Osteoblast (primary cell): ENCODE measurements at places on chromosomes 16 and 17. TPM values are rescaled to one million over a fixed set of nuclear protein-coding genes. Genes with fewer than 3 reads are reported as not detected.
A peak's percentile ranks its signal among the peaks of the same experiment; 100 is the strongest.

The MMP28 gene
- total RNA-seq = 1.2 and 1.8 TPM in 2 replicates

- peak overlapping the region; percentile 43 for H3K27ac ChIP-seq
- no peaks in the 10 kb centered on the region for H3K27me3 ChIP-seq
- no peaks in the 10 kb centered on the region for H3K36me3 ChIP-seq
- no peak for DNase-seq
- peak overlapping the region; percentile 66 for H3K4me3 ChIP-seq
- H3K4me1 ChIP-seq = peaks cover 3% of the 10 kb centered on the region
Observed at GRCh38 chr17:68749349-68750207, 148.4 kb upstream of the FAM20A start.

The UTS2R gene
- total RNA-seq = not detected in 2 replicates

DNA sequence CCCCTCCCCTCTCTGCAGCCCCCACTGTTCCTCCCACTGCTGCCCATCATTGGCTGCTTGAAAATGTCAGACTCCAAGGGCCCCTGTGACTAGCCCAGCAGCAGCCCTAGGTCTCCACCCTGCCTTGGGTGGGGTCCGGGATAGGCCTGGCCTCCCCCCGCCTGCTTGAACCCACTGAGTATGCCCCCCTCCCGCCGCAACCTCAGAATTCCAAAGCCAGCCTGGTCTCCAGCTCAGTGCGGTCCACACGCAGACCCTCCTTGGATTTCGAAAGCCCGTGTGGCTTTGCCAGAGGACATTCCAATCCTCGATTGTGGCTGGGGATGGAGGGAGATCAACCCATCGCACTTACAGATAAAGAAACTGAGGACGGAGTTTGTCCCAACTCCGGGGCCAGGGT, 6.4 kb downstream of the DPEP1 start:
- H3K36me3 ChIP-seq = no peaks in the 10 kb centered on the region
- H3K4me3 ChIP-seq = no peak overlapping the region
- H3K4me1 ChIP-seq = peaks cover 5% of the 10 kb centered on the region
- H3K27ac ChIP-seq = no peak overlapping the region

GRCh38 chr17:44761932-44762810, 3.4 kb downstream of the ADAM11 start:
- H3K4me3 ChIP-seq = no peak overlapping the region
- no peak overlapping the region for H3K27ac ChIP-seq
- H3K27me3 ChIP-seq = peaks cover 35% of the 10 kb centered on the region

DNA sequence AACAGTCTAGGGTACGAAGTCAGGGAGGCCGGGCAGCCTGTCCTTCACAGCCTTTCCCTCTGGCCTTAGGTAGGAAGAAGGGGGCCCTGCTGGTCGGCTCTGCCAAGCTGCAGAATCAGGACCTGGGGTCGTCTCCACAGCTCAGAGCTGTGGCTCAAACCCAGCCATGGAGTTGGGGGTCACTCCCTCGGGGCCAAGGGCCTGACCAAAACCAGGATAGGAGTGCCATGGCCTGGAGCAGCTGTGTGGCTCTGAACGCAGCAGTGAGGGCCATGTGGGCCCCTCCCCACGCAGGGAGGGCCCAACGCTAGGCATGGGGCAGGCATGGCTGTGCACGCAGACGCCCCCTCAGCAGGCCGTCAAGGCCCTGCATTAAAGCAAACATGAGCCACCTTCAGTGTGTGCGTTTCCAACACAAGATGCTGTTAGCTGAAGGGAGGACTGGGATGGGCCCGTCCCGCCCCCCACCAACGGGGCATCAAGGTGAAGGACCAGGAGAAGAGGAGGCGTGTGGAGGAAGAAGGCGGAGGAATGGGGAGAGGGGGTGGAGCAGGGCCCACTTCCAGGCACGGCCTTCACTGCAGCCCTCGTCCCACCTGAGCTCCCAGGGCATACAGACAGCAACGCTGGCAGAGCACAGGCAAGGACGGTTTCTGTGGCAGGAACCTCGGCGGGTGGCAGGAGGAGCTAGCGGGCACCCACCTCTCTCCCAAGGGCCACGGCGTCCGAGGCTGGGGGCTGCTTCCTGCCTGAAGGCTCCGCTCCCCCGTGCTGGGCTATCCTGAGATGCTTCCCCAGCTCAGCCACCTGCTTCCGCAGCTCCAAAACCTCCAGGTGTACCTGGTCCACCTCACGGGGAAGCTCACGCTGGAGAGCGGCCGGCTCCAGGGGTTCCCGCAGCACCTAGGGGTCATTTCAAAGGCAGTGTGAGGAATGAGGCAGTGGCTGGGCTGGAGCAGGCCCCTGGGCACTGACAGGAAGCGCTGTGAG, 55.3 kb downstream of the CCDC57 start:
- peaks cover 25% of the 10 kb centered on the region for H3K36me3 ChIP-seq
- no peak overlapping the region for H3K4me3 ChIP-seq
- no peaks in the 10 kb centered on the region for H3K27me3 ChIP-seq
- DNase-seq = no peak
- H3K4me1 ChIP-seq = peaks cover 3% of the 10 kb centered on the region

DNA sequence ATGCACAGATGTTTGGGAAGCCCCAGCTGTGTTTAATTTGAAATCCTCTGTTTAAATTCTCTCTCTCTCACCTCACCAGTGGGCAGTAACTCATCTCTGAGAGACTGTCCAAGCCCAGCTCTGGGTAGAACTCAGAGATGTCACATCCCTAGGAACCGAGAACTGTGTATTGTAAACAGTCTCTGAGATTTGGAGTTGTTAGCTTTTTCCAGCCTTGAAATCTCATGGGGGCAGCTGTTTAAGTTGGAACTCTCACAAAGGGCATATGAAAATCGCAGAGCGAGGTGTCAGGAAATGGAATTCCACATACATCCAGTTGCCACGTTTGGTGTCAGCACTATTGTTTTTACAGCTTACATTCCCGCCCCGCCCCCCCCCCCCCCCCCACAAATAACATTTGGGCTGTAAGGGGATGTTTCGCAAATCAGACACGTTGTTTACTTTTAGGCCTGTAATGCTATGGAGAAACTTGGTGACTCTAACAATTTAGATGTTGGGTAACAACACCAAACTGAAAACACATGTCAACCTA, 34.3 kb downstream of the VPS35L start:
- peak; percentile 77 for DNase-seq
- peaks cover 3% of the 10 kb centered on the region for H3K4me1 ChIP-seq
- H3K27ac ChIP-seq = peak overlapping the region; percentile 70
- H3K36me3 ChIP-seq = peaks cover 21% of the 10 kb centered on the region
- no peak overlapping the region for H3K4me3 ChIP-seq
- no peaks in the 10 kb centered on the region for H3K27me3 ChIP-seq

The CIAO2B gene
- total RNA-seq = 90.8 and 97.4 TPM in 2 replicates

DNA sequence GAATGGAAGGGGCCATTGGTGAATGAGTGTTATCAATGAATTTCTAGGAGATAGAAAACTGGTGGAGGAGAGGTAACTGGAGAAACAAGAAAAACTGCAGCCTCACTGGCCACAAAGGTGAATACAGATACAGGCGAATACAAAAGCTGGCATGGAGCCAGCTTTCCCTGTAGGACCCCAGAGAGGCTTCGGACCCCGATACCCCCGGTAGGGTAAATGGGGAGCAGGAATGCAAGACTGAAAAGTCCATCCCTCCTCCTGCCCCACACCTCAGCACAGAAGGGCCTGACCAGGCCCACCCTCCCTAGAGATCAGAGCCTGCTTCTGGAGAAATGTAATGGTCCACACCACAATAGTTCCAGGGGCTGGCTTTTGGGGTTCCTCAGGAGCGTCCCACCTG, 4.9 kb upstream of the MYLK3 start:
- H3K27ac ChIP-seq = no peak overlapping the region
- no peak for DNase-seq
- peaks cover 18% of the 10 kb centered on the region for H3K27me3 ChIP-seq
- H3K4me3 ChIP-seq = no peak overlapping the region
- H3K4me1 ChIP-seq = no peaks in the 10 kb centered on the region
- no peaks in the 10 kb centered on the region for H3K36me3 ChIP-seq

GRCh38 chr17:70295731-70296130, 126.4 kb downstream of the KCNJ2 start:
- H3K27ac ChIP-seq = no peak overlapping the region
- no peaks in the 10 kb centered on the region for H3K27me3 ChIP-seq
- no peak for DNase-seq
- no peak overlapping the region for H3K4me3 ChIP-seq

DNA sequence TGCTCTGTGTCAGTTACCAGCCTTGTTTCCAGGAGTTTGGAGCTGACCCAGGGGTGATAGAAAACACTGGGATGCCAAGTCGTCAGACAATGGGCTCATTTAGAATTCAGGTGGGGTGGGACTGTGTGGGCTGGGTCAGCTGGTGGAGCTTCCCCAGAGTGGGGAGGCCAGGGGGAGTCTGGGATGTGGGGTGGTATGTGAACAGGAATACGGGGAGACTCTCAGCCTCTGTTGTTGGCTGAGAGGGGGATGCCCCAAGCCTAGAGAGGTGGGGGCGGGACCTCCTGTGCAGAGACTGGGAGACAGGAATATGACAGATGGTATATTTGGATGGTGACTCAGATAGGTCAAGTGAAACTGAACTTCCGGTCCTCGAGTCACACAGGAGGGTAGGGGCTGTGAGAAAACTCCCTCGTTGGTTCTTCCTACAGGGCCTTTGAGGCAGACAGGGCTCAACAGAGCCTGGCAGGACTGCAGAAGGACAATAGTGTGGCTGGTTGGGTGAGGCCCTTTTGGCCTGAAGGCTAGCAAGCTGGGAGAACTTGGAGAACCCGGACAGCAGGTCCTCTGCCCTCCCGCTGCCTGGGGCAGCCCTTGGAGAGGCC, 23.7 kb downstream of the CDH1 start:
- no peak overlapping the region for H3K4me3 ChIP-seq
- H3K27ac ChIP-seq = no peak overlapping the region
- H3K27me3 ChIP-seq = peaks cover 5% of the 10 kb centered on the region

The IL34 gene
- total RNA-seq = 5.6 and 9.4 TPM in 2 replicates

DNA sequence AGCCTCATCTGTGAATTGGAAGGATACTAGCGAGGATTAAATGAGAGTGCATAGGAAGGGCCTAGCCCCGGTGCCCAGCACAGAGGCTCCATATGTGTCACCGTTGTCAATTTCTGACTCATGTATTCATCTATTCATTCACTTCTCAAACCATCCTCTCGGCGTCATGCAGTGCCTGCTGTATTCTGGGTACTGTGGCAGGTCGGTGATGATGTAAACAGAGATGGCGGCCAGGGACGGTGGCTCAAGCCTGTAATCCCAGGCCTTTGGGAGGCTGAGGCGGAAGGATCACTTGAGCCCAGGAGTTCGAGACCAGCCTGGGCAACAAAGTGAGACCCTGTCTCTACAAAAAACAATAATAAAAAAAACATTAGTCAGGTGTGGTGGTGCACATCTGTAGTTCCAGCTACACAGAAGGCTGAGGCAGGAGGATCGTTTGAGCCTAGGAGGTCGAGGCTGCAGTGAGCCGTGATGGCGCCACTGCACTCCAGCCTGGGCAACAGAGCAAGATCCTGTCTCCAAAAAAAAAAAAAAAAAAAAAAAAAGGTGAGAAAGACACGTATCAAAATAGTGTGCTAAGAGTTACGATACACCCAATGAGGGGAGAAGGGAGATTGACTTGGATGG, 4.3 kb upstream of the PPP1R1B start:
- DNase-seq = no peak
- H3K27me3 ChIP-seq = peaks cover 37% of the 10 kb centered on the region
- H3K27ac ChIP-seq = no peak overlapping the region

DNA sequence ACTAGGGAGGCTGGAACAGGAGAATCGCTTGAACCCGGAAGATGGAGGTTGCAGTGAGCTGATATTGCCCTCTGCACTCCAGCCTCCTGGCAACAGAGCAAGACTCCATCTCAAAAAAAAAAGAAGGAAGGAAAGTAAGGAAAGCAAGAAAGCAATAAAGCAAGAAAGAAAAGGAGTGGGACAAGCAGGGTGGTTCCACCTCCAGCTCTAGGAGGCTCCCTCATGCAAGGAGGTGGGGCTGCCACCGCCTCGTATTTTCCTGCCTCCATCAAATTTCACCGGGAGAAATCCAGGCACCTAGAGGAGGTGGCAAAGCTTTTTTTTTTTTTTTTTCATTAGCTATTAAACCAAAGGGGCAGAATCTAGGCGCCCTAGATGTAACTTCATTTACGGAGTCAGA, 1.0 kb downstream of the CYB561 start:
- DNase-seq = peak; percentile 84
- no peak overlapping the region for H3K27ac ChIP-seq
- H3K4me3 ChIP-seq = peak overlapping the region; percentile 78
- H3K4me1 ChIP-seq = peaks cover 20% of the 10 kb centered on the region

DNA sequence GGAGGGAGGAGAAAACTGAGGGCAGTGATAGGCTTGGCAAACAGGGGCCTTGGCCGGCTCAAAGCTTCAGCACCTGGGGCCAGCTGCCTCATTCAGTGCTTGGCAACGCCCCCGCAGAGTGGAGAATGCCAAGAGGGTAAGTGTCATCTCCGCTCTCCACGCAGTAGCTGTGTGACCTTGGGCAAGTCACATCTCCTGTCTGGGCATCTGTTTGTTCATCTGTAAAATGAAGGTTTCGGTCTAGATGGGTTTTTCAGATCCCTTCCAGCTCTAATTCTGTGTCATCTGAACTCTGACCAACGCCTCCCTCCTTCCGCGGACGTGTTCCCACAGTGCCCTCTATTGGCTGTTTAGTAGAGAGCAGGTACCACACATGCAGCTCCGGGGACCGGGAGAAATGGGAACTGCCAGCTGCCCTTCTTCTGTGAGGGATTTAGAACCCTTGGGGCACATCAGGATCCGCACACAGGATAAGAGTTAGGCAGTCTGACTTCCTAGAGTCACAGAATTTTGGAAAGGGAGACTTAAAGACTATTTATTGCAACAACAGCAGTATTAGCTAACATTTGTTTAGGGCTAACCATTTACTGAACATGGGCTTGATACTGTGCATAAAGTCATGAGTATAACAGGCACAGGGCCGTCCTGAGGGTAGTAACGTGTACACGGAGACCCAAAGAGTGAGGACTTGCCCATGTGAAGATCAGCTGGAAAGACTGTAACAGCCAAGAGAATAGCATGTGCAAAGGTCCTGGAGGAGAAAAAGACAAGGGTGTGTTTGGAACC, 26.8 kb downstream of the GP2 start:
- H3K4me1 ChIP-seq = no peaks in the 10 kb centered on the region
- no peak overlapping the region for H3K4me3 ChIP-seq
- no peak overlapping the region for H3K27ac ChIP-seq
- DNase-seq = peak; percentile 81
- no peaks in the 10 kb centered on the region for H3K27me3 ChIP-seq

The TMC5 gene
- total RNA-seq = under 0.01 TPM in 1 of 2 replicates, not detected in the other

The RAC3 gene
- 0.59 and 1.8 TPM in 2 replicates for total RNA-seq

The SMIM22 gene
- not detected in 2 replicates for total RNA-seq
